ENCODE measurements at places on chromosomes 5 and 9.

GRCh38 chr5:4815002-4815401 lies 325.1 kb upstream of the ADAMTS16 start:
- no peak for DNase-seq

DNA sequence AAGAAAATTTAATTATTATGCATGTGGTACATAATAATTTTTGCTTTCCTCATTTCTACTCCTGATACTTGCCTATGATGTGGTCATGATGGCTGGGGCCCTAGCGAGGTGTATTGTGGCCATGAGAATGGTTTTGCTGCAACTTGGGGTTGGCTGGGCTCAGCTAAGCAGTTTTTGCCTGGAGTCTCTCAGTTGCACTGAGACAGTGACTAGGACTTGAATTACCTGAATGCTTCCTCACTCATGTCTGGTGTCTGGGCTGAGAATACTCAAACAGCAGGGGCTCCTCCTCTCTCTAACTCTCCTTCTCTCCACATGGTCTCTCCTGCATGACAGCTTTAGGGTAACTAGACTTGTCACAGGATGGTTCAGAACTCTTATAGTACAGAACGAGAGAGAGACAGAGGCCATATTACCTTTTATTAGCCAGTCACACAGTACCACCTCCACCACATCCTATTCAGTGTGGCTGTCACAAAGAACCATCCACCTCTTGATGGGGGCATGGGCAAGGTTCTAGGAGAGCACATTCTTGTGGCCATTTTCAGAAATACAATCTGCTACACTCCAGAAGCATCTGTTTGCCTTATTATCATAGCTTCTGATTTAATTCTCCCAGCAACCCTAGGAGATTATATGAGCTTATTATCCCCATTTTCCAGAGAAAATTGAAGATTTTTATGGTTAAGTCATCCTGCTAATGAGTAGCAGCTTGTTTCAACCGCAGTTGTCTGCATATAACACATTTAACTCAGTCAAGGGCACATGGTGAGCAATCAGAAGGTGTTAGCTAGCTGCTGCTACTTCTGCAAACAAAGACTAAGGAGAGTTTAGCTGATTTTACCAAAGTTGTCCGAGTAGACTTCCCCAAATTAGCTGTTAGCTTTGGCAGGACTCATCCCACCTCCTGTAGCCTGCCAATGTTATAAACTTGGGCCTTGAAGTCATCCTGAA lies 245.1 kb downstream of the DOCK8 start:
- no peak for DNase-seq

DNA sequence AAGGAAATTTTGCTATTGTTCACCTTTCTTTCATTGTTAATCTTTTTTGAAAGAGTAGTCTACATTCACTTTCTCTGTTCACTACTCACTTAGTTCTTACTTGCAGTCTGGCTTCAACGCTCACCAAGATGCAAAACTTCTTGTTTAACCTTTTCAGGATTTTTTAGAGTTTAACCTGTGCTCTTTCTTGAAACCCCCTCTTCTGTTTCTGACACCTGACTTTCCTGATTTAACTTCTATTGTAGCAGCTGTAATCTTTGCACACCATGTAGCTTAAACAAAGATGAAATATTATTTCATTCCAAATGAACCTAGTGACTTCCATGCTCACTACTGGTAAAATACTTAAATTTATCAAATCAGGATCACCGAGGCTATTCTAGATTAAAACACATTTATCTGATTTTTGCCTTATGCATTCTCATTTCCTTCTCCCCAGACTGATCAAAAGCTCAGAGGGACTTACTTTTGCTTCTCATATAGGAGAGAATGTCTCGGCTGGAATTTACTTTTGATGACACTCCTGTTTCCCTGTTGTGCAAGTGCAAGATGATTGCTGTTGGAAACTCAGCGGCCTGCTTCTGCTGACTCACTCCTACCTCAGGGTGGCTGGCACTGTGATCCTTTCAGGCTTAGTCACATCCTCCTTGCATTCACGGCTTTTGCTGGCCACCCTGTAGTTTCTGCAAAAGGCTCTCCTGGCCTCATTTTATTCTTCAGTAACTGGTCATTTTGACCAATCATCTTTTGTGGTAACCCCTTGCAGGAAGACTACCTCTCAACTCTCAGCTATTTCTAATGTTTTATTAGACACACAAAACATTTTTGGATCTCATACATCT lies 109.3 kb upstream of the IFNE start:
- peak; percentile 96 for DNase-seq

GRCh38 chr5:113390224-113390623 lies 44.6 kb downstream of the TSSK1B start:
- DNase-seq, result no peak

- DNase-seq, result no peak
Measured at GRCh38 chr5:172919525-172920446, 39.4 kb upstream of the RPL26L1 start.

GRCh38 chr5:150490296-150490669 lies 17.6 kb upstream of the NDST1 start:
- no peak for DNase-seq

GRCh38 chr9:130043654-130044623 lies 950 bp upstream of the FNBP1 start:
- DNase-seq, result no peak

- DNase-seq, result no peak
Measured at GRCh38 chr5:142235050-142235797, 89.6 kb downstream of the SPRY4 start.

DNA sequence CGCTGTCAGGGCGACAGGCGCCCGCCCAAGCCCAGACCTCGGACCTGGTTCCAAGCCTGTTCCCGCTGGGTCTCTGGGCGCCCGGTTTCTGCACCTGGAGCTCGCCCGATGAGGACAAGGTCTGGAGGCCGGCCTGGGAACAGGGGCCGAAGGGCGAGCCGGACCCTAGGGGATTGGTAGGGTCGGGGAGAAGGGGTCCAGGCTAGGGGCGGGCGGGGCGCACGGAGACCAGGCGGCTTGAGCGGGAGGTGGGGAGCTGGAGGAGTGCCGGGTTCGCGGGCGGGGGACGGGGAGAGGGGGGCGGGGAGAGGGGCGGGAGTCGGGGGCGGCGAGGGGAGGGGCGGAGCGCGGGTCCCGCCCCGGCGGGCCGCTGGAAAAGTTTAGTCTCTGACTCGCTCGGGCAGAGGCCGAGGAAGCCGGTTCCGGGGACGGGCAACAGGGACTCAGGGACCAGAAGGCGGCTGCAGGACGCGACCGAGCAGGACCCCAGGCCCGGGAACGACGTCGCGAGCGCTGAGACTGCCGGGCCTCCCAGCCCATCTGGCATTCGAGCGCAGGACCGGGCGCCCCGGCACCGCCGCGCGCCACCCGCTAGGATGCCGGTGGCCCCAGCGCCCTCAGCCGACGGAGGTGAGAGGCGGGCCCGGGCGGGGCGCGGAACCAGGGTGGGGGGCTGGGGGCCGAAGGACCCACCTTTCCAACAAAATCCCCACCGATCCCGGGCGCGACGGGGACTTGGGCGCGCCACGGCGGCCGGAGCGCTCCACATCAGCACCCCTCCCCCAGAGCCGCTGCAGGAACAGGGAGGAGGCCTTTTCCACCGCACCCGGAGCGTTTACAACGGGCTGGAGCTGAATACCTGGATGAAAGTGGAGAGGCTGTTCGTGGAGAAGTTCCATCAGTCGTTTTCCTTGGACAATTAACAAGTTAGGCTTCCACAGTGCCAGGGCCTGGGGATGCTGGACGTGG lies at the start of gene S1PR3:
Gene S1PR3, plus strand, starts transcription at position 403 of the 969 bp plus-strand sequence. CDS start 9,733 bp downstream, outside the sequence.
- DNase-seq, result no peak

GRCh38 chr9:1839909-1840308 lies 175.2 kb upstream of the SMARCA2 start:
- no peak for DNase-seq

GRCh38 chr5:3452622-3453021 lies 143.0 kb upstream of the IRX1 start:
- no peak for DNase-seq

DNA sequence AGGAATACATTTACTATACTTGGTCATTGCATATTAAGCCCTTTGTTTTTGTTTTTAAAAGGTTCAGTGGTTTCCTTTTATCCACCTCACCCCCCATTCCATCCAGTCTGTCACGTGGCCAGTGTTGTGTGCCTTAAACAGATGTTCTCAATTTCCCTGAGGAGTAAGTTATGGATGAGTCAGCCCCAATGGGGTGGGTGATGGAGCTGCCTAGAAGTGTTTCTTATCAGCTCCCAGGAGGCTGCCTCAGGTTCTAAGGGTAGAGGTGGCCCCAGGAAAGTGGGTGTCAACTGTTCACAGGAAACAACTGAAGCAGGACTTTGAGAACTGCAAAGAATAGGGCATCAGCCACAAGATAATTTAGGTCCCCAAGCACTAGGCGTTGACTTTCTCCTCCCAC lies 41.1 kb downstream of the ACTBL2 start:
- DNase-seq, result peak; percentile 67

DNA sequence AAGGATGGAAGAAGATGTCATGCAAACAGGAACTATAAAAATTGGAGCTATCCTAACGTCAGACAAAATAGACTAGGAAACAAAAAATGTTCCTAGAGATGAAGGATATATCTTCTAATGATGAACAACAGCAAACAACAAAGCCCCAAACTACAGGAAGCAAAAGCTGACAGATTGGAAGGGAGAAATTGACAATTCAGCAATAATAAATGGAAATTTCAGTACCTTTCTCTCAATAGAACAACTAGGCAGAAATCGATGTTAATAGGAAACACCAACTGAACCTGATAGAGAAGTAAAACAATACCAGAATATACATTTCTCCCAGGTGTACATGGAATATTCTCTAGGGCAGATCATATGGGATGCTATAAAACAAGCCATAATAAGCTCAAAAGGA lies 7.6 kb downstream of the SCGB3A1 start:
- no peak for DNase-seq

DNA sequence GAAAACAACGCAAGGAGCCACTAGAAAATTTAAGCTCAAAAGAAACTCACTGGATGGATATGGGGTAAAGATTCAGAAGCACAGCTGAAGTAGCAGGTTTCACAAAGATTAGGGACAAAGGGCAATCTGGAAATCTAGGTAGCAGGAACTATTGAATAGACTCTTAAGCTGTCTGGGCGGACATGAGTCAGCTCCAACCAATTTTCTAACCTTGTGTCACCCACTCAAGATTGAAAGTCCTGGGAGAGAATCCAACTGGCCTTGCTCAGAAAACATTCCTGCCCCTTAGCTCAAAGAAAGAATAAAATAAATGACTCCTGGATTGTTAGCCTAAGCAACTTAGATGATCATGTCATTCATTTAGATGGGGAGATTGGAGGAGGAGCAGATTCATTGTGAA lies 69.2 kb downstream of the STK32A start:
- DNase-seq, result peak; percentile 83

GRCh38 chr5:34655354-34655991 lies 655 bp upstream of the RAI14 start:
- DNase-seq, result peak; percentile 49

GRCh38 chr5:73694089-73694488 lies 68.1 kb downstream of the ARHGEF28 start:
- DNase-seq, result no peak

DNA sequence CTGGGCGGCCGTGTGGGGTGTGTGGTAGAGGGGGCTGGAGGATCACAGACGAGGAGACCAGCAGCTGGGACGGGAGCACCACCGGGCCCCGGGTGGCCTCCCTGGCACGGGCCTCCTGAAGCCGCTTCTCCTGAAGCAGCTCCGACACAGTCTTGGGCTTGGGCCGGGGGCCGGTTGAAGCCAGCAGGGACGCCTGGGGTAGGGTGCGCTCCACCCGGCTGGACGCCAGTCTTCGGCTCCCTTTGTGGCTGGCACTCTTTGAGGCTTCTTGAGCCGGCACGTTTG lies 5.5 kb upstream of the CARD9 start:
- no peak for DNase-seq

DNA sequence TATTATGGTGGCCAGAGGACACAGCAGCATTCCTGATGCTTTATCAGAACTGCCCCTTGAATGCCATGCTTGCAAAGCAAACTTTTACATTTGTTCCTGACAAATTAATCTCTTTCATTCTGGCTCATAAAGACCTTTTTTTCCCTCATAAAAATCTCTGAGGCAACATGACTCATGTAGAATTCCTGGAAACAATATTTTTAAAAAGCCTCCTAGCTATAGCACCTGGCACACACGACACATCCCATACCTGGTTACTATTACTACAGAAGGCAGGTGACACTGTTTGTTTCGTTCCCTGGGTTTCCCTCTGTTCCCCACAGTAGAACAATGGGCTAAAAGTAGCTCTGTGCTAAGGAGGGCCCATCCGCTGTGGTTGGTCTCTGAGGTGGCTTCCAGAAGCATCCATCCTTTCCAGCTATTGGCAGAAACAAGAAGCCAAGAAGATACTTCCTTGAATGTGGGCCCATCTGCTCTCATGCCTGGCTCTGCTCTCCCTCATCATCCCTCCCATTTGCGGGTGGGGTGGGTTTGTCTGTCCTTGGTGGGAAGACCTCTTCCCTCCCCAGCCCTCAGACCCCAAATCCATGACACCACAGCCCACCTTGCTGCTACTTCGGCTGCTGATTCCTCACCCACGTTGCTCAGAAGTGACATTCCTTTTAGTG lies 59.1 kb downstream of the GALNT12 start:
- no peak for DNase-seq

- DNase-seq, result no peak
Measured at GRCh38 chr9:18707061-18707461, 233.1 kb downstream of the ADAMTSL1 start.

DNA sequence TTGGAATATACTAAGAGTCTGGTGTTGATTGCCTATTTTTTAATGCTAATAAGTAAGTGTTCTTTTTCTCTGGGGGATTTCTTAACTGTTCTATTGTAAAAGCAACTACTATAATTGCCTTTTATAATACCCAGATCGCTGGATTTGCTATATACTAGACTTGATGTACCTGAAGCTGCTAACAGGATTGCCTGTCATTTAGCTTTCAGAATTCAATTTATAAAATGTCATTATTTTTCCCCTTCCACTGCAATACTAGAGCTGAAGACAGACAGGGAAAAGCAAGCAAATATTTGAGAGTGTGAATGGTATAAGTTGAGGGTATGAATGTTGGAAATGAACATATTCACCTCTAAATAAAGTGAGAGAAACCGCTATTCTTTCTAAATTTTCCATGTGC lies 115.5 kb downstream of the SH3GL2 start:
- no peak for DNase-seq

DNA sequence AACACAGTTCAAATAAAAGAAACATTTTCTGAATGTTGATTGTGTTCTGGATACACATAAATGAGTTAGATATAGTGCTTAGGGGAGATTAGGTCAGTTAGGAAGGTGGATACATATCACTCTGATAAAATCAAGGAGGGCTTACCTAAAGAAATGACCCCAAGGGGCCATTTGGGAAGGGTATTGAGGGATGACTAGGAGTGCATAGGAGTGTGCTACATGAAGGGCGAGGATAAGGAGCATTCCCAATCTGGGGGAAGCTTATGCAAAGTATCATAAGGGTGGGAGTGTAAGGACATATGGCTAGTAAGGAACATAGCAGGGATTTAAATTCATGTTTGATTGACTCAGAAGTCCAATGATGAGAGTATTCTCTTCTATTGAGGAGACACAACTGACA lies 183.6 kb downstream of the NSG2 start:
- DNase-seq, result no peak
